ENCODE measurements at places on chromosomes 3 and 15.
A peak's percentile ranks its signal among the peaks of the same experiment; 100 is the strongest.

GRCh38 chr15:28886431-28887338 is 911 bp downstream of the APBA2 start:
- DNase-seq, result no peak

DNA sequence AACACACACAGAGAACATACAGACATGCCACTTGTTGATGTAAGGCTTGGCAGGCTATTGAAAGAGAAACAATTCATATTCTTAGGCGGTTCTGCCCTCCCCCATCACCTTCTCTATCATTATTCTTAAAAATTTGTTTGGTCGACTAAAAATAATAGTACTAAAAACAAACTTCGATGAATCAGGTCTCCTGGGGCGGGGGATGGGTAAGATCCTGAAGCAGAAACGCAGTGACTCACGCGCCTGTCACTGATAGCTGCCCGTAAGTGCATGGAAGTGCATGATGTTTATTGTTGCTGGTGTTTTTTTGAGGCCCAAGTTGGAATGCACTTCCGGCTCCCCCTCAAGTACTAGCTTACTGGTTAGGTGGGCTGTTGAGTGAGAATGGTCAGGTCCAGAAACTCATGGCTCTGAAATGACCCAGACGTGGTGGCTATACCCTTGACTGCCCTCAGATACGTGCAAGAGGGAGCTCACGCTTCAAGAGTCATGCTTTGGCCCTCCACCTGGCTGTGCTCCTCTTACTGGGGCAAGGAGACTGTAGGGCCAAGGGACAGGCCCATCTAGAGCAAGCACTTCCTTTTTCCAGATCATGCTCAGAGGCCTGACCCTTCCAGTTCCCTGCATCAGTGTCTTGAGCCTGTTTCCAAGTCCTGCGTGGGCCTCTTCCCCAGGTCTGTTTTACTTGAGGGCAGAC is 10.9 kb downstream of the SMAD3 start:
- DNase-seq, result no peak

DNA sequence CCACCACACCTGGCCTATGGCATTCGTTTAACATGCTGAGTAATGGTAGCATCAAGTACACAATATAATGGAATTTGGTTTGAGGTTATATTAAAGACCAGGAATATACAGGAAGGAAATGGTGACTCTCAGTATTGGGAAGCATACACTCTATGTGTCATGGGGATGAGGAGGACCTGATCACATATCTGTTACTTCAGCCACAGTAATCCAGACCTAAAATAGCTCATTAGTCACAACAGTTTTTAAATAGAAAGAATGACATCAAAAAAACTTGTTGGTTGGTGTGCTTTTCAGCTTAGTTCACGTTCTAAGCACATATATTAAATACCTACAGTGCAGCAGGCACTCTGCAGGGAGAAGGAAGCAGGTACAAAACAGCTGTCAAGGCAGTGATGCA is 52.5 kb upstream of the ATP2C1 start:
- no peak for DNase-seq

- DNase-seq, result peak; percentile 18
Measured at GRCh38 chr3:187807086-187807862, 62.0 kb upstream of the BCL6 start.

DNA sequence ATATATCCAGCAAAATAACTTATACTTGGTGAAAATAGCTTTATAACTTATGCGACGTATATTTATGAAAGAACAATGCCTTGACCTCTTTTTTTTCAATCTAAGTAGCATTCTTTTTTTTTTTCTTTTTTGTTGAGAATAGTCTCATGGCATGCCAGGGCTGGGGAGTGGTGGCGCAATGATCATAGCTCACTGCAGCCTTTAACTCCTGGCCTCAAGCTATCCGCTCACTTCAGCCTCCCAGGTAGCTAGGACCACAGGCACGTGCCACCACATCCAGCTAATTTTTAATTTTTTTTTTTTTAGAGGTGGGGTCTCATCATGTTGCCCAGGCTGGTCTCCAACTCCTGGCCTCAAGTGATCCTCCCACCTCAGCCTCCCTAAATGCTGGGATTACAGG is 43.5 kb downstream of the RAB8B start:
- DNase-seq, result no peak

- DNase-seq, result no peak
Measured at GRCh38 chr3:172098698-172099494, 59.5 kb downstream of the FNDC3B start.

- DNase-seq, result no peak
Measured at GRCh38 chr3:89966877-89967665, 859.6 kb downstream of the EPHA3 start.

- no peak for DNase-seq
Measured at GRCh38 chr3:58539626-58540025, 2.6 kb upstream of the ACOX2 start.

DNA sequence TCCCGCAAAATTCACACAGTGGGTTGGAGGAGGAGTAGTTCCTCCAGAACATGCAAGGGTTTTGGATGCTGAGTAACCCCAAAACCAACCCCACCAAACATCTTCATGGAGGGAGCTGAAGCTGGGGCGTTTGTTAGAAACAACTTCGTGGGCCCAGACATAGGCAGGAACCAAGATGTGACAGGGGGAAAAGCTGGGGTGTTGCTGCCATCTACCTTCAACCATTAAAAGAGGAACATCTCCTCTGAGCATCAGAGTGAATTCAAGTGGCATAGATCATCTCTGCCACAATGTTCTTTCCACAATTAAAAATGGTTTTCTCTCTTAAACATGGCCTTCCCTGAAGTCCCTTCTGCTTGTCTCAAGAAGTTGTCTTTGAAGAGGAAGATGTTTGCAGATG is 20.5 kb downstream of the SIDT1 start:
- DNase-seq, result no peak

- DNase-seq, result no peak
Measured at GRCh38 chr3:120468635-120469295, 18.0 kb upstream of the FSTL1 start.

- DNase-seq, result no peak
Measured at GRCh38 chr3:188284455-188285212, 130.7 kb downstream of the LPP start.

DNA sequence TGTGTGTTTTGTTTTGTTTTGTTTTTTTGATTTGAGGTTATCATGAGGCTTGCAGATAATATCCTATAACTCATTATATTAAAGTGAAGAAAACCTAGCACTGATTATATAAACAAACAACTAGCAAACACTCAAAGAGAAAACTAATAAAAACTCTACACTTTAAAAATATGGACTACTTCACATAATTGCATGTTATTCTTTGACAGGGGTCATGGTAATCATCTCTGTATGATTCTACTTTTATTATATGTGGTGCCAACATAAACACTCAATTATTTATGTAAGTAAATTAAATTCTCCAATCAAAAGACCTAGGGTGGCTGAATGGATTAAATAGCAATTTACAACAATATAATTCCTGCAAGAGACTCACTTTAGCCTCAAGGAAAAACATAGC is 44.6 kb upstream of the P3H2 start:
- DNase-seq, result no peak

GRCh38 chr3:25583343-25583742 is 81.4 kb downstream of the TOP2B start:
- no peak for DNase-seq

DNA sequence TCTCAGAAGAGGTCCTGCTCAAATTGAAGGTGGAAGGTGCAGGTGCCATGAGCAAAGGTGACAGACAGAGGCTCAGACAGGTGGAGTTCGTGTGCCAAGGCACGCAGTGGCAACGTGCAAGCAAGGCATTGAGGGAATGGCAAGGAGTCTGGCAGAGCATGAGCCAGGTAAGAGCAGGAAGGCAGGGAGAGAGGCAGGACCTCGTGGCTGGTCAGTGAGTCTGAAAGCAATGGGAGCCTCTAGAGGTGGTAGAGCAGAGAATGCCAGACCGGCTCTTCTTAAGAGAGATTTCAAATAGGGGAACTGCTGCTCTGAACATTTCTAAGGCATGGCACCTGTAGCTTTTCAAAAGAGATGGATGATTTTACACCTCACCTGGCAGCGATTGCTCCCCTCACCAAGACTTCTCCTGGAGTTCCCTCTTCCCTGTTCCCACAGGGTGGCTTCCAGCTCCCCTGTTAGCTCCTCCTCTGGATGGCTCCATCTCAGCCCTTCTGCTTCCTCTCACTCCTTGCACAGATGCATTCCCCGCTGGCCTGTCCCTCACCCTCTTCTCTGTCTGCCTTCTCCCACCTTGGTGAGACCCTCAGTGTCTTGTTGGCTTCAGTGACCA is 2.7 kb downstream of the MYO5C start:
- no peak for DNase-seq

DNA sequence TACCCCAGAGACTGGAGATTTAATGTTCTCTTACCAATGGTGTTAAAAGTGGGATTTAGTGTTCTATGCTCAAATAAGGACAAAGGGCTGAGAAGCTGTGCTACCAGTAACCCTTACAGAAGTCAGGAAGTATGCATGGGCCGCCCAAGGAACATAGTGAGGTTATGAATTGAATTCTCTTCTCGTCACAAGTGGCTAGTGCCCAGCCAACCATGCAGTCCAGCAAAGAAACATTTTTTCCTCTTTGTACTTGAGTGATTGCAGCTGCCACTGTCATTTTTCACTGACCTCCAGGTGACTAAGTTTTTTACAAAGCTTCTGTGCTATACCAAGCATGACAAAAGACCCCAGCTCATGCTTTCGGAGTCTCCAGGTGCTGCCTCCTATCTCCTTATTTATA is 110.6 kb upstream of the DCBLD2 start:
- DNase-seq, result no peak

GRCh38 chr3:88019024-88019423 is 39.8 kb downstream of the CGGBP1 start:
- no peak for DNase-seq

- DNase-seq, result no peak
Measured at GRCh38 chr3:31696815-31697548, 164.3 kb downstream of the STT3B start.

DNA sequence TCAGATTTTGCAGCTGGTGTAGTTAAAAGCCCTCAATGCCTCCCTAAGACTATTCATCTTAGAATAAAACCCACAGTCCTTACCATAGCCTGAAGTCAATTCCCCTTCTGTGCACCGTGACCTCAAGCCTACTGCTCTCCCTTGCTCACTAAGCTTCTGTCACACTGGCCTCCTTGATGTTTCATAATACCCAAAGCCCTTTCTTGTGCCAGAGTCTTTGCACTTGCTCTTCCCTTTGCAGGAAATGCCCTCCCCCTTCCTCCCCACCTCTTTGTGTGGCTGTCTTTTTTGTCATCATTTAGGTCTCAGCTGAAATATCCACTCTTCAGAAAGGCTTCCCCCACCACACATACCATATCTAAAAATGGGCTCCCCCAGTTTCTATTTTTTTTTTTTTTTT is 4.2 kb upstream of the PLEKHO2 start:
- DNase-seq, result no peak

DNA sequence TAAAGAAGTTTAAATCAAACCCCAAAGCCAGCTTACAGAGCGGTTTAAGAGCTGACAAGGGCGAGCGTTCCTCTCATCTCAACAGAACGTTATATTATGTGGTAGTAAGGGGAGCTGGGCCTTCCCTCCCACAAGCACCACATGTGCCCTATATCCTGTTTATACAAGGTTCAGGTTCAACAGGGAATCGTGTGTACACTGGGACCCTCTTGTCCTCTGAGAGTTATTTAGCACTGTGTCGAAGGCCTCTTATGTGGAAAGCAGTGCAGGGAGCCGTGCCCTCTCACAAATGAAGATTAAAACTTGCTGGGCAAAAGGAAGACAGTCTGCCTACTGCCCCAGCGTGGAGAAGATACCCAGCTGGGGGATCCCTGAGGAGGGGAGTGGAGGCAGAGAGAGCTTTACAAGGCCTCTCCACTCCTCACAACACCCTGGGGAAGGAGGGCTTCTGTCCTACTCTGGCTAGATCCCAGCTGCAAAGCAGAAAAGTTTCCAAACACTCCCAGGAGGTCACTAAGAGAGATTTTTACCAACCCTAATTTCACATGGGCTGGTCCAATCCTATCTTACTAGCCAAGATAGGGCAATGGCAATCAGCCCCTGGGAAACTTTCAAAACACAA is 2.9 kb downstream of the TLE3 start:
- no peak for DNase-seq
